Ureter (tissue), 1 donor: ENCODE measurements at places on chromosomes 6 and 20.

DNA sequence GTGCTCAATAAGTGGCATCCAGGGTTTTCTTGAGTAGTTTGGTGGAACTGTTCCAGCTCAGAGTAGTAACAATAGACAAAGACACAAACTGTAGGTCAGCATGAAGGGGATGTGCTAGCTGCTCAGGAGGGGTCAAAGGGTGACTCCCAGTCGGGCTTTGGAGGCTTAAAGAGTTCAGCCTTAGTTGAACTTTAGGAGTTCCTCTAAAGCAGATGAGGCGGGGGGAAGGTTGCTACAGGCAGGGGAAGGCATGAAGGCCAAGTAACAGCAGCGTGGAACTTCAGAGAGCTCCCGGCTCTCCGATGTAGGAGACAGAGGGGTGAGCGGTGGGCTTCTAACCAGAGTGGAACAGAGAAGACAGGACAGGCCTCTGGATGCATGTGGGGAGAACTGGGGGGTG is 115.5 kb upstream of the CD93 start:
- DNase-seq = no peak

GRCh38 chr6:41176189-41176588 is 13.3 kb upstream of the TREM2 start:
- DNase-seq = no peak

DNA sequence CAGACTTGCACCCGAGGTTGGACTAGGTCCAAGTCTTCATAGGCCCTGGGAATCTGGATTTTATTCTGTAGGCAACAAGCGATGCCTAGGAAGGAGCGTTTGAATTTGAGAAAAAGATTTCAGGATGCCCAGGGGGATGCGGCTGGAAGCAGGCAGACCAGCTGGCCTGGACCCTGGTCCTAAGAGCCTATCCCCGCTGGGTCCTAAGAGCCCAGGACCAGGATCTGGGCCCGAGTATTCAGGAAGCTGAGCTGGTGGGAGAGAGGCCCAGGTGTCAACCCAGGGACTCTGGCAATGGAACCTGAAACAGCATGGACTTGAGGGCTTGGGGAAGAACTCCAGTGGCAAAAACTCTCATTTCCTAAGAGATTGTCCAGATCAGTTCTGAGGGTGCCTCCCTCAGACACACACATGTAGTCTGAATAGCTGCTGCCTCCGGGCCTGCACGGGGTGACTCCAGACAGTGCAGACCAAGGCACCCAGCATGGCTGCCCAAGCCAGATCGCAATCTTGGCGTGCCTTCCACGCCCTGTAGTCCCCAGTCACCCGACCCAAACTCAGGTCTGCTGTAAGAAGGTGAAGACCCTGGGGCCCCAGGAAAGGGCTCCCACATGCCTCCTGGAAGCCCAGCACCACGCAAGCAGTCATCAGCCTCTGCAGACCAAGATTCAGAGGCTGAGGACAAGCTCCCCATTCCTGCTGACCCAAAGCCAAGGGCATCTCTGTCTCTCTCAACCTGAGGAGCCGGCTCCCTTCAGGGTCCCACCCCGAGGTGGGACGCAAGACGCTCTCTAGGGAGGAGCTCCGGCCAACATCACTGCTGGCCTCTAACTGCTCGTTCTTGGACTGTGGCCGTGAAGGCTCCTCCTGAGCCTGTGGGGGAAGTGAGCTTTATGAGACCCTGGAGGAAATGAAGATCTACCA is 34.4 kb downstream of the RRBP1 start:
- no peak for DNase-seq

- no peak for DNase-seq
These were observed 973 bp downstream of the UBD start for GRCh38 chr6:29558439-29559079.

DNA sequence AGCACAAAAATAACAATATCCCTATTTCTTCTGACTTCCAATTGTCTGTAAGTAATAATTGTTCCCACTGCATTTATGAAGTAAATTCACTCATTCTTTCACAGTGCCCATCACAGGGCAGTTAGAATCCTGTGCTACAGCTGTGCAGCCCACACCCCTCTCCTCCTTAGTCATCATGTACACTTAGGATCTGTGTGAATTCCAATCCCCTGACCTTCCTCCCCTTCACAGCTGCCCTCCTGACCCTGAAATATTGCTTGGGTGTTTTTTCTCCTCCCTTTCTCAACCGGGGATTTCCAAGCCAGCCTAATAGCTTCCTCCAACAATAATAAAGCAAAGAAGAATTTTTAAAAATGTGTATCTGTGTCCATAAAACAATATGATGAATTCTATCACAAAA is 91.5 kb upstream of the BEND6 start:
- no peak for DNase-seq

- DNase-seq = no peak
These were observed 93.4 kb upstream of the NHSL1 start for GRCh38 chr6:138592749-138593123.

GRCh38 chr6:26553264-26553634 is 15.1 kb downstream of the HMGN4 start:
- peak; percentile 78 for DNase-seq

DNA sequence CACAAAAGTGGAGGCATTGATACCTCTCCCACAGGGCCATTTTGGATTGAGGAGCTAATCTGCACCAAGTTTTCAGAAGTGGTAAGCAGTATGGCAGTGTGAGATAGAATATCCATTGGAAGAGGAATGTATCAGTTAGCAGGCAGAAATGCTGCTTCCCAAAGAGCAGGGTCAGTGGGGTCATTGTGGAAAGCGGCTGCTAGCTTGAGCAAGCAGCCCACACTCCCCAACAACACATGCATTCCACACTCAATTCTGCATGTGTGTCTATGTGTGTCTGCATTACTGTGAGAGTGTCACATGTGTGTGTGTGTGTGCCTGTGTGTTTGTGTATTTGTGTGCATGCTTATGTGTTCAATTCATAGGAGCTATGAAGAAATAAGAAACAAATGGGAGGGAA is 190.9 kb upstream of the FOXA2 start:
- no peak for DNase-seq

GRCh38 chr6:133277228-133277899 is 36.2 kb downstream of the EYA4 start:
- no peak for DNase-seq

DNA sequence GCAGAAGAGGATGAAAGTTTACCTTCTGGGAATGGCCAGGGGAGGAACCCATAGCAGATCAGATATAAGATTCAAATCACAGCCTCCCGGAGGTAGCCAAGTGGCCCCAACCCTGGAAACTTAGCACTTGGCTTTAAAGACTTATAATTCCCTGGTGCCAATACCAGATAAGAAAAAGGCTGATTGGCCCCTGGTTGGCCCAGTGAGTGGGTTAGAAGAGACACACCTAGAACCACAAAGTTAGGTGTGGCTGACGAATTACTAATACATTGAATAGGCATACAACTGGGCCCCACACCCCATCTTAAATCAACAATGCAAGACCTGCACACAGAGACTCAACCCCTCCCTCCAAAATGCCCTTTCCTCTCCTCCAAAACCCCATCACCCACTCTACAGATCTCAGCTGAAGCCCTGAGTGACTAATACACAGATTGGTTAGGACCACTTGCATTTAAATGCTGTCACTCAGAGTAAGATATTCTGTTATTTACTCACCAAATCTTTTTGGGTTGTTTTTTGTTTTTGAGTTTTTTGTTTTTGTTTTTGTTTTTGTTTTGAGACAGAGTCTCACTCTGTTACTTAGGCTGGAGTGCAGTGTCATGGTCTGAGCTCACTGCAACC is 315.4 kb upstream of the JARID2 start:
- no peak for DNase-seq

DNA sequence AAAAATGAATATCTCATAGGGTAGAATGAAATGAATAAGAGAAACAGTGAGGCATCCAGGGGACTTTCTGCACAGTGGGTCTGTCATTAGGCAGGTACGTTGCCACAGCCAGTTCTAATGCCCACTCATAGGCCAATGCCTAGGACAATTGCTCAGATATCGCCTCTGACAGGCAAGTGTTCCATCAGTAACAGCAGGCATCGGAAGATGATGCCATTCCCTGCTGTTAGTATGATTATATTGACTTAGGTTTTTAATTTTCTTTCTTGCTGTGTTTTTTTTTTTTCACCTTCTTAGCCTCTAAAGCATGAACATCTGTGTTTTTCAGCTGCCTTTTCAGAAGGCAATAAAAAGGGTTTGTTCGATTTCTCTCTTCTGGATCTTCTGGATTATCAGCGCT is 90.7 kb downstream of the PRL start:
- DNase-seq = no peak

GRCh38 chr6:71533939-71534379 is 245.3 kb downstream of the OGFRL1 start:
- DNase-seq = no peak
